ENCODE measurements at places on chromosomes 11 and 22.

GRCh38 chr22:26893173-26894110 is 236.1 kb downstream of the MIAT start:
- no peak for DNase-seq

GRCh38 chr22:35033635-35034296 is 32.2 kb upstream of the ISX start:
- DNase-seq: no peak

GRCh38 chr11:12077535-12078280 is 32.7 kb upstream of the MICAL2 start:
- DNase-seq: no peak

GRCh38 chr22:25368271-25368670 is 148.8 kb downstream of the CRYBB2 start:
- DNase-seq: no peak

GRCh38 chr22:48424201-48424627 is 1403.5 kb downstream of the BRD1 start:
- DNase-seq: no peak

DNA sequence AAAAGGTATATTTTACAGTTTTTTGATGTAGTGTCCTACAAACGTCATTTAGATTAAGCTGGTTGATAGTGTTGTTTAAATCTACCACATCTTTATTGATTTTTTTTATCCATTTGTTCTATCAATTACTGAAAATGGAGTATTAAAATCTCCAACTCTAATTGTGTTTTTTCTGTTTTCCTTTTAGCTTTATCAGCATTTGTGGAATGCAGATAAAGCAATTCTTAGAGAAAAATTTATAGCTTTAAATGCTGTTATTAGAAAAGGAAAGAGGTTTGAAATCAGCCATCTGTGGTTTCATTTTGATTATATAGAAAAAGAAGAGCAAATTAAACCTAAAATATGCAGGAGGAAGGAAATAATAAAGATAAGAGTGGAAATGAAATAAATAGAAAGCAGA is 39.4 kb upstream of the CBX6 start:
- DNase-seq: no peak
